Stimulated activated CD8-positive, alpha-beta memory T cell treated with anti-CD3 and anti-CD28 coated beads, Interleukin-15, amount 100 ng/mL, for 48 hours (primary cell): ENCODE measurements at places on chromosomes 3 and 15.
A peak's percentile ranks its signal among the peaks of the same experiment; 100 is the strongest.

DNA sequence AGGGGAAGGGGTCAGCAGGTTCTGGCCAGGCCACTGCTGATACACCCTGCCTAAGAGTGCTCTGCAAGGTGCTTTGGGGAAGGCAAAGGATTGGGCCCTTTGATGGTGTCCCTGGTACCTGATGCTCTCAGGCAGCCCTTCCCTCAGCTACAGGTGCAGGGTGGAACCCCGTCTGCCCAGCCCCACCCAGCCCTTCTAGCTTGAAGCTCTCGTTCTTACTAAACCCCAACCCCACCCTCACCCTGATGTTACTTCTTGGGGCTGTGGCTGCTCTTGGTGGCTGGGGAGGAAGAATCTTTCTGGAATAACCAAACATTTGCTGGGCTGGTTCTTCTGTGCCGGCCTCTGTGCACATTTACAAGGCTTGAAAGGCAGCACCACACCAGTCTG lies 6.4 kb downstream of the GNAI2 start:
- no peak for DNase-seq

- no peak for DNase-seq
Observed at GRCh38 chr3:112653209-112653871, 12.4 kb upstream of the CCDC80 start.

DNA sequence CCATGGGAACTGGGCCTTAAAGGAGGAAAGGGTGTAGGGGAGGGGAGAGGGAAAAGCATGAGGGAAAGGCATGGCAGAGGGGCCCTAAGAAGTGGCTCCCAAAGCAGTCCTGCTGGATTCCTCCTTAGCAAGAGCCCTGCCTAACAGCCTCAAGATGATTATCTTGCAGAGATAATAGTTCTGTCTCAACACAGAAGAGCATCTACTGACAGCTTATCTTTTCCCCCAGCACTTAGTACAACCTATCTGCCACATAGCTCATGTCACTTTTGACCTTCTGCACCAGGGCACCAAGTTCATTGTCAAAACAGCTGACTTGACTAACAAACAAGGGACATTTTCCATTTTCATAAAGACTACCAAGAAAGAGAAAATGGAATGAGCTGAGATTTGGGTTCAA lies 86.3 kb downstream of the ANP32A start:
- DNase-seq = no peak

- DNase-seq = no peak
Observed at GRCh38 chr3:166637984-166638530, 742.0 kb downstream of the ZBBX start.

- DNase-seq = no peak
Observed at GRCh38 chr3:10280177-10280529, 12.6 kb downstream of the GHRL start.

GRCh38 chr3:115571413-115571812 lies 51.9 kb upstream of the GAP43 start:
- DNase-seq = no peak

DNA sequence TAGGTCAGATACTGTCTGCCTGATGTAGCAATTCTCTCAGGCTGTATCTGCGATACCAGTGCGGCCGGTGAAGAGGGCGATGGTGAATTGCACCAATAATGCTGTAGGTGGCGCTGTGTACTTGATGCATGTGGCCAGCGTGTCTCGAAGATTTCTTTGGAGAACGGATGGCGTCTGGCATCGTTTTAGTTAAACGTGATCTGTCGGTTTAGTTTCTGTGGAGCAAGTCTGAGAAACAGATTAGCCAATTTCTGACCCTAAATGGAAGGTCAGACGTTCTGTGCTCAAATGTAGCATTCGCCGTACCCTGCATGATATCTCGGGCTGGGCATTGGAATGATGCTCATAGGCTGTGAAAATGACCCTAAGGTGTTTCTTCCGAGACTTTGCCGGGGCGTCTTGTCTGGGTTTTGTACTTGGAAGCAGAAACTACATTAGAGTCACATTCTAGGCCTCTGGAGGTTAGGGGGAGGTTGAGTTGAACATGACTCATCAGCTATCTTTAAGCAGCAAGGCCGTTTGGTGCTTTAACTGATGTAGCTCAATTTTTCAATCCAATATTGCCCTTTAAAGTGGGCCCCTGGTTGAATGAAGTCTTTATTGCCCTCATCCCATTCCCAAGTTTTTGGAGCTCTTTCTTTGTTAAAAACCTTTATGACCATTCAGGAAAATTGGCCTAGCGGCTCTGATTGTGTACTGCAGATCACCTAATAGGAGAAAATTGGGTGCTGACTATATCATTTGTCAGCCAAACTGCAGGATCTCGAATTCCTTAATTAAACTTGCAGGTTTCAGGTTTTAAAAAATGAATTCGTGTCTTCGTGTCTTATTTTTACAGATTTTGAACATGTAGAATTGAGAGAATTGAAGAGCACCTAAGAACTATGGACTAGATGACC lies 80.0 kb downstream of the SQOR start:
- peak; percentile 15 for DNase-seq

GRCh38 chr3:124775877-124776276 lies 45.6 kb downstream of the UMPS start:
- DNase-seq = no peak

DNA sequence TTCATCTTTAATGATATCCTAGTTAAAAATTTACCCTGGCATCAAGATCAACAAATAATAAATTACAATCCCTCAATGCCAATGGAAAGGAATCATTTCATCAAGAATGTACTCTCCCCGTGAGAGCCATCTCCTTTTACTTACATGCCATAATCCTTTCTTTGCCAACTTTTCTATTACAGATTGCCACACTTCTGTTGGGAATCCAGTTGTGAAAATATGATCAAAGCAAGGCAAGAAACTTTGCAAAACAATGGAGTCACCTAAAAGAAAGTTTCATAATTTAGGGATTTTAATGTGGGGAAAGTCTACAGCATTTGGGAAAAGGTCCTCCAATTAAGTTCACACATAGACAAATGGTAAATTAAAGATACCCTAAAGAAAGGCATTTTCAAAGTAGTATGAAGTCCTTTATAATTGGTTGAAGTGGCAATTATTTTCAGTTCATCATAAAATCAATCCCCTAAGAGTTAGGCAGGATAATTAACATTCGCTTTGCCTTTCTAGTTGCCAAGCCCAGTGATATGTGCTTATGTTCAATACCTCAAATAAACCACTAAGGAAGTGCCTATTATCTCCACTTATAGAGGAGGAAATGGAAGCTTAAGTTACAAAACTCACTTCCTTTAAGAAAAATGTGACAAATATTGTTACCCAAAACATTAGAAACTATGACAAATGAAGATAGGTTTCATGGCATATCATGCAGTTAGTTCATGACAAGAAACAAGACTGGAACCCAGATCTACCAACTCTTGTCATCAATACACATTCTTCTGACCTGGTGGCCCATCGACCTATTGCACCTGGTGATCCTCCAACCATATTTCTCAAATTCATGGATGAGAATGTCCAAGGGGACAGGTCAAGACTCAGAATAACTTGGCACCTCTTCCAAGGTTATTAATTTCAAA lies 49.1 kb downstream of the TRANK1 start:
- no peak for DNase-seq

DNA sequence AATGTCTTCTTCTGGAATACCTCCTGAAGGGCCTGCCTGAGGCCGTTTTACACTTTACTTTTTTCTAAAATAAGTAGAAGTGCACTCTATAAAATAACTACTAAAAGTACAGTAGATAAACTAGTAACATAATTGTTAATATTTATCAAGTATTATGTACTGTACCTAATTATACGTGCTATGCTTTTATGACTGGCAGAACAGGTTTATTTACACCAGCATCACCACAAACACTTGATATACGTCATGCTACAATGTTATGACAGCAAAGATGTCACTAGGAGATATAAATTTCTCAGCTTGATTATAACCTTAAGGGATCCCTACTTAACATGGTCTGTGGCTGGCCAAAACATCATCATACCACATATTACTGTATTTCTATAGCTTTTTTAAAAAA lies 29.4 kb downstream of the DLG1 start:
- DNase-seq = no peak

DNA sequence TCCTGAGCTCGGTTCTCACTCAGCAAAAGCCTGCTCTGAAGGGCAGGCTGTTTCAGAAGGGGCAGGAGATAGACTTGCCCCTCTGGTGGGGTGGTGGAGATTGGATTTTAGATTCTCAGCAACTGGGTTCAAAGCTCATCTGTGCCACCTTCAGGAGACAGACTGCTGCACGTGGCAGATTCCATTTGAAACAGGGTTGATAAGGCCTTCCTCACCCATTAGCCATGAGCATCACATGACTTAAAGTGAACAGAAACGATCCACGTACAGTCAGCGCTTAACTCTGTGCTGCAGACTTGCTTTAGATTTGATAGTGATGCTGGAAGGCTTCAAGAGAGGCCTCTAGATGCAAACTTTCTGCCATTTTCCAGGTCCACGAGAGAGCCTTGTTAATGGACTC lies 35.0 kb upstream of the MGLL start:
- no peak for DNase-seq

DNA sequence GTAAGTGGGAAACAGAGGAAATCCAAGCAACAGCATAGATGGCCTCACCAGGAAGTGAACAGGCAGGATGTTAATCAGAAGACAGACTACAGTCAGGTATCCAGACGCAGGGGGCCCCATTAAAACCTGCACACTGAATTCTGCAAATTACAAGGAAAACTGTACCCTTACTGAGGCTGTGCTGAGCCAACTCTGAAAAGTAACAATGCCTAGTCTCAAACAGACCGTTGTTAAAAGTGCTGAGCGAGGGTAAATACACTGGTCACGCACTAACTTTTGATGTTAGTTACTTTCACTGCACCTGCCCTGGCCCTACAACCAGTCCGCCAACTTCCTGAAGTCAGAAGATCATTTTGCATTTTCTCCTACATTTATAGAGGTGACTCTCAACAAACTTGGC lies 1.0 kb downstream of the TAMM41 start:
- DNase-seq = no peak

DNA sequence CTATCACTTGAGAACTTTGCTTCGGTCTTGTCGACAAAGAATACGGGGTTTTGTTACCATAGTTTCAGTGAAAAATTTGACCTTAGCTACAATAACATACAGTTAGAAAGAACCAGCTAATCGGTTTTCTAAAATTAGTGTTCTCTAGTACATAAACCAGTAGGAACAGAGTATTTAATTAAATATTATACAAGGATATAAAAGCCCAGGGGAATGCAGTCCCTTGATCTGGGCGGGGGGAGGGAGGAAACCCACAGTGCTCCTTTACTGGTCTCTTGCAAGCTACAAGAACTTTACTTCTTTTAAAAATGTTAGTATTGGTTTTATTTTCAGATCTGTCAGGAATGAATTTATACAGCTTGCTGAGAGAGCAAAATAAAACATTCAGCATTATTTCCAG lies 41.8 kb downstream of the ITPR1 start:
- DNase-seq = no peak

DNA sequence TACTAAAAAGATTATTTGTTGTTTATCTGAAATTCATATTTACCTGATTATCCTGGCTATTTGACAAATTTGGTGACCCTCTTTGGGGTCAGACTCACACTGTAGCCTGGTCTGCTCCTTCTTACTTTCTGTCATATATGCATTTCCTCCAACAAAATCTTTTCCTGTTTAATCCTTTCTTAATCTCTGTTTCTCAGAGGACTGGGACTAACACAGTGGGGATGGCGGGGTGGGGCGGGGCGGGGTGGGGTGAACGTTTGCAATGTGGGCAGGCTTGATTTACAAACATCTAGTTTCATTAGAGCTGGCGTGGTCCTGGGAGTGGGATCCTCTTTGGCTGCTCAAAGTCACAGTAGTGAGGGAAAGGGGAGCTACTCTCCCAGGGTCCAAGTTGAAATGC lies 35.3 kb upstream of the CDCP1 start:
- no peak for DNase-seq

GRCh38 chr3:38149708-38150107 lies 11.2 kb downstream of the MYD88 start:
- DNase-seq = no peak

DNA sequence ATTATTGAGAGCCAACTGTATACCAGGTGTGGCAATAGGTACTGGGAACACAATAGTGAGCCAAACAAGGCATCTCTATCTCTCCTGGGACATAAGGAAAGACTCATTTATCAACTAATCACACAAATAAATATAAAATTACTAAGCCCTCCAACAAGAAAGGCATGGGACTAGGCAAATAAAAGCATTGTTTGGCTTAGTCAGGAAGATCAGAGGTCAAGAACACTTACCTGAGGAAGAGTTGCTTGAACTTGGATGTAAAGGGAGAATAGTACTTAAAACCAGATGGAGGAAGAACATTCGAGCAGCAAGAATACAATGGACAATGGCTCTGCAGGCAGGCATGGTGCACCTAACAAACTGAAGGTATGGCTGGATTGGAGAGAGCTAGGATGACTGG lies 300.7 kb downstream of the WDR72 start:
- no peak for DNase-seq

GRCh38 chr3:145882436-145882835 lies 278.5 kb downstream of the PLOD2 start:
- DNase-seq = no peak

DNA sequence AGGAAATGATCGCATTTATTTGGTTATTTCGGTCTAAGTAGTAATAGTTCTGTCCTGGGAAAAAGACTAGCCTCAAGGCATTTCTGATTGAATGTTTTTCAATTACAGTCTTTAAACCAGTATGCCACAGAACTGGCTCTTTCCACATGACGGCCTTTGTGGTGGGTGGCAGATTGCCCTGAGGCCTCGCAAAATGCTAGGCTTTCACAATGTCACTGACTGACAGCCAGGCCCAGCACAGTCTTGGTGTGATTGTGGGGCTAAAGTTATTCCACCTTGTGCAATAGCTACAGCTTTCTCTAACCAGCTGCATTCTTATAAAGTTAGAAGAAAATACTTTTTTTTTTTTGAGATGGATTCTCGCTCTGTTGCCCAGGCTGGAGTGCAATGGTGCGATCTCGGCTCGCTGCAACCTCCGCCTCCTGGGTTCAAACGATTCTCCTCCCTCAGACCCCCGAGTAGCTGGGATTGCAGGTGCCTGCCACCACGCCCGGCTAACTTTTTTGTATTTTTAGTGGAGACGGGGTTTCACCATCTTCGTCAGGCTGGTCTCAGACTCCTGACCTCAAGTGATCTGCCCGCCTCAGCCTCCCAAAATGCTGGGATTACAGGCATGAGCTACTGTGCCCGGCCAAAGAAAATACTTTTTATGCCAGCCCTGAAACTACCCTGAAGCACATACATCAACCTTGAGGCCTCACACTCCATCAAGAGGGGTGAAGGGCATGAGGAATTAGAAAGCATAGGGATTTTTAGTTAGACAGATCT lies 2.5 kb upstream of the ADIPOQ start:
- no peak for DNase-seq

DNA sequence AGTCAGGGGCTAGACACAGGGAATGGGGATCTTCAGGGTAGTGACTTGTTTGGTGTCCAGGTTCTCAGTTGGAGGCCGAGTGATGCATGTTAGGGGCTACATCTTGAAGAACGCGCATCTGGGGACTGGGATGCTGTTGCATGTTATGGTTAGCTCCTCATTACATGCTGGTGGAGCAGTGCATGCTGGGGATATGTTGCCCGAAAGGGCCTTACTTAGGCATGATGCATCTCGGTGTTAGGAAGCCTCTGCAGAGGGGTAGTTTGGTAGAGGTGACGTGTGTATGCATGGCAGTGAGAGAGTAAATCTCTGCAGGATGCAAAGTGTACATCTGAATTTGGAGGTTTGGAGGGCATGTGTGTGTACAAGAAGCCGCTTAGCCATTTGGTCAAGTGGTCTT lies 2.4 kb downstream of the EIF4G1 start:
- no peak for DNase-seq

- DNase-seq = no peak
Observed at GRCh38 chr15:29533647-29534046, 264.0 kb upstream of the NSMCE3 start.
